ENCODE measurements at places on chromosomes 4 and X.

GRCh38 chr4:13207226-13207625 is 276.9 kb downstream of the RAB28 start:
- no peak for DNase-seq

GRCh38 chr4:56910172-56910967 is 2.7 kb downstream of the REST start:
- peak; percentile 28 for DNase-seq

DNA sequence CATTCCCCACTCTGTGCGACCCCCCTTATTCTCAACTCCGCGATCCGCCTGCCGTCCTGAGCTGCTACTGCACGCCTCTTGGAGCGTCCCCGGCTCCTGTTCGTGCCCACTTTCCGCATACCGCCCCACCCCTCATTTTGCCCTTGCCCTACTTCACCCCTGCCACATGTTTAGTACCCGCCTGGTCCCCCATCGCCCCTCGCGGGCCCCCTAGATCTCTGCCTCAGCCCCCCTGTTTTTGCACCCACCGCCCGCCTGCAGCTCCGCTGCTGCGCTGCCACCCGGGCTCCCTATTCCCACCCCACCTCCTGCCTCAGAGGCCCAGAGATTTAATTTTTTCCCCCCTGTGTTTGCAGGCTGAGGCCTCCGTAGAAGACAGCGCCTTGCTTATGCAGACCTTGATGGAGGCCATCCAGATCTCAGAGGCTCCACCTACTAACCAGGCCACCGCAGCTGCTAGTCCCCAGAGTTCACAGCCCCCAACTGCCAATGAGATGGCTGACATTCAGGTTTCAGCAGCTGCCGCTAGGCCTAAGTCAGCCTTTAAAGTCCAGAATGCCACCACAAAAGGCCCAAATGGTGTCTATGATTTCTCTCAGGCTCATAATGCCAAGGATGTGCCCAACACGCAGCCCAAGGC is 1.4 kb downstream of the MAGED1 start:
- peak; percentile 81 for DNase-seq

- DNase-seq, result no peak
These were observed 45.4 kb downstream of the UGT2A3 start for GRCh38 chr4:68905939-68906779.

DNA sequence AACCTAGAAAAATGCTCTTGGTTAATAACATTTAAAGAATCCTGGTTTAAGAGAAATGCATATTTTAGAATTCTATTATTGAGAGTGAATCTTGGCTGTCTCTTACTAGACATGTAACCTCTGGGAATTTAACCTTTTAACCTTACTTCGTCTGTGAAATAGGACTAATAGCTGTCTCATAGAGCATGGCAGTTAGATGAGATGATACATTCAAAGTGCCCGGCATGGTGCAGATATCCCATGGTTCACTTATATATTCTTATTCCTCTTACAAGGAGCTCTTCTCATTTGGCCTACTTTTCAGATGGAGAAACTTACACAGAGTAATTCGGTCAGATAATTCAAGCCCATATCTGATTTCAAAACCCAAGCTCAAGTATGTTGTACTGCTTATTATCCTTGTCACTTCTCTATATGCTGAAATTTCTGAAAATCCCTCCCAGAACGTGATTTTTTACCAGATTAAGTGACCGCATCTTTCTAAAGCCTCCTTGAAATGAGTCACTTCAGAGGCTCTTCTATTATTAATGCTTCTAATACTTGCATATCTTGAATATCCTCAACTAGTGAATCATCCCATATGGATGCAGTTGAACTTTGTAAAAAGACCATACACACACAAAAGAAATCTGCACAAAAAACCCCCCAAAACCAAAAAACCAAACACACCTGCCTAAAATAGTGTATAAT is 4.9 kb downstream of the CDKN2AIP start:
- peak; percentile 57 for DNase-seq

DNA sequence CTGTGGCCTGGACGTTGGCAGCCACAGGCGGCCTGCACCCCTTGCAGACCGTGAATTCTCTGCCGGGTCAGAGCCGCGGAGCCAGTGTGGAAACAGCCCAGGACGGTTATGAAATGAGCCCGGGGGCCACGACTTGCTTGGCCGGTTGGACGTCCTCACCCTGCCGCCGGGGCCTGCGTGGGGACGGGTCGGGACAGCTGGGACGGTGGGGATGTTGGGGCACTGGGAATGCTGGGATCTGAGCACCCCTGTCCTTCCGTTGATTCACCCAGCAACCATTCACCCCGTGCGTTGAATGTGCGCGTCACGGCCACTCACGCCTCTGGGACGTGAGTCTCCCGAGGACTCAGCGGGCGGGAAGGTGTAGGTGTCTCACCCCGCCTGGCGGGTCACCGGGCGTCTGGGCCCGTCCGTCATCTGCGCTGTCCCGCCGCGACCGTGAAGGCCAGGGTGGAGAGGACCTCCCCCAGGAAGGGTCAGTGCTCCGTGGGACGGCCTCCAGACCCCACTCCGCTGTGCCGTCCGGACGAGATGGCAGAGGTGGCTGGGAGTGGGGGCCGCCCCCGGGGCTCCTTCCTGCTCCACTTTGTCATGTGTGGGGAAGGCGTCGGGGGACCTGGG is 4.5 kb upstream of the PLCXD1 start:
- DNase-seq, result peak; percentile 51

DNA sequence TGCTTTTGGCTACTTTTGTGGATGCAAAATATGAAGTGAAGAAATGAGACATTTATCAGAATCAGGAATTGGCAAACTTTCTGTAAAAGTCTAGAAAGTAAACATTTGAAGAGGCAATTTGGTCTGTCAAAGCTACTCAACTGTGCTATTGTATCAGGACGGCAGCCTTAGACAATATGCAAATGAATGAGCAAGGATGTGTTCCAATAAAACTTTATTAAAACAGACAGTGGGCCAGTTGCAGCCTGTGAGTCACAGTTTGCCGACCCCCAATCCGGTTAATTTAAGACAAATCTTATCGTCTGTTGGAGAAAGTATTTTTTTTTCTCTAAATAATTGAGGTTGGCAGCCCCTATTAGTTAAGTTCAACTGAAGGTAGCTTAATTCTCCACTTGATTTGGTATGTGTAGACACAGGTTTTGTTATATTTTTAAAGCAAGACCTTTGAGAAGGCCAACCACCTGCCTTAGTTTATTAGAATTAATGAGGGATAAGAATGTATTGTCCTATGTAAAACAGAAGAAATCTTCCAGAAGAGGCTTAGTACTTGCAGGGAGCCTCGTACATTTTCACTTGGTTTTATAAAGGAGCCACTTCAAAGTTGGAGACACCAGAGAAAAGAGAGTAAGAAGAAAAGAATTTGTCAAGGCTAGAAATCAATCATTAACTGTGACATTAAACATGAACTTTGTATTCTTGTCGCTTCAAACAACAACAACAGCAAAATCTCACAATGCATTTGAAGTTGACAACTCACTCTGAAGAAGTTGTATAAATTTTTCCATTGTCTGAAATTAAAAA is 81.6 kb upstream of the FAT1 start:
- DNase-seq, result no peak

- no peak for DNase-seq
These were observed 150.3 kb upstream of the BCOR start for GRCh38 chrX:40247848-40248622.

- DNase-seq, result peak; percentile 51
These were observed 73.8 kb downstream of the KDM6A start for GRCh38 chrX:44946771-44947170.
